ENCODE measurements at places on chromosomes 3 and 15.

GRCh38 chr3:32457971-32458471, 44.6 kb downstream of the CMTM6 start:
- DNase-seq, result no peak

DNA sequence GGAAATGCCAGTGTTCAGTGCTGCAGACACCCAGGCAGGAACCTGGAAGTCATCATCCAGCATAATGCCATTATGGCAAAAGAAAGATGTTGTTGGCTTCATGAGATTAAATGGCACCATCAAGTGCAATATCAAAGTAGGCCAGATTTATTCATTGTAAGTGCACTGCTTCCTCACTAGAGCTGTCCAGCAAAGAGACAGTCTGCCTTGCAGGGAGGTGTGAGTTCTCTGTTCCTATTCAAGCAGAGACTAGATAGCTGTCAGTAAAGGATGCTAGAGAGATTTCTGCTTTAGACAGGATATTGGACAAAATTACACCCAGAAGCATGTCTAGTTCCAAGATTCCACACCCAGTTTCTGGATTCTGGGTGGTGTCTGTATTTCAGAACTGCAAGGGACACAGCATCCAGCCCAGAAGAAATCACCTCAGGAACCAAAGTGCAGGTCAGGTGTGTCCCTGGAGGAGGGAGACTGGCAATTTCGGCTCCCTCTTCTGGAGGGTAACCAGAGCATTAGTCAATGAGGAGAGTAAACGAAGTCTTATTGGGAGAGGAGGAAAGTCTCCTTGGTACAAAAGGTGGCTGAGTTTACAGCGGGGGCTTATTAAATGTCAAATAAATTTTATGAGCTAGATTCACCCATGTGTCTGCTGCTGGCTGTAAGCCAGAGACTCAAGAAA, 377.3 kb downstream of the EPHB1 start:
- no peak for DNase-seq

DNA sequence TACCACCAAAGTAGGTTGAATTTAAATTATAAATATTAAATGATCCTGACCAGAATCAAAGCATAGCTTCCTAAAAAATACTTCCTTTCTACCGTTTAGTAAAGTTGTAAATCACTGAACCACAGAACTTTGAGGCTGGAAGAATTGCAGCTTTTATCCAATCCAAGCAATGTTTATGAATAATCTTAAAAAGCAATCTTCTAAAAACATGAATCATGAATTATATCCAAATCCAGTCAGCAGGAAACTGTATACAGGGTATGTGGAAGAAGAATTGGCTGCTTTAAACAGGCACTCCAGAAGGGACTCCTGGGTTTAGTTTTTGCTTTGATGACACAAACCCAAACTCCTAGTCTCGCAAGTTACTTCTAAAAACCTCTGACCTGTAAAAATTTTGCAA, 30.2 kb downstream of the HEG1 start:
- DNase-seq, result peak; percentile 46

GRCh38 chr3:123559040-123559861, 25.6 kb downstream of the HACD2 start:
- peak; percentile 39 for DNase-seq

DNA sequence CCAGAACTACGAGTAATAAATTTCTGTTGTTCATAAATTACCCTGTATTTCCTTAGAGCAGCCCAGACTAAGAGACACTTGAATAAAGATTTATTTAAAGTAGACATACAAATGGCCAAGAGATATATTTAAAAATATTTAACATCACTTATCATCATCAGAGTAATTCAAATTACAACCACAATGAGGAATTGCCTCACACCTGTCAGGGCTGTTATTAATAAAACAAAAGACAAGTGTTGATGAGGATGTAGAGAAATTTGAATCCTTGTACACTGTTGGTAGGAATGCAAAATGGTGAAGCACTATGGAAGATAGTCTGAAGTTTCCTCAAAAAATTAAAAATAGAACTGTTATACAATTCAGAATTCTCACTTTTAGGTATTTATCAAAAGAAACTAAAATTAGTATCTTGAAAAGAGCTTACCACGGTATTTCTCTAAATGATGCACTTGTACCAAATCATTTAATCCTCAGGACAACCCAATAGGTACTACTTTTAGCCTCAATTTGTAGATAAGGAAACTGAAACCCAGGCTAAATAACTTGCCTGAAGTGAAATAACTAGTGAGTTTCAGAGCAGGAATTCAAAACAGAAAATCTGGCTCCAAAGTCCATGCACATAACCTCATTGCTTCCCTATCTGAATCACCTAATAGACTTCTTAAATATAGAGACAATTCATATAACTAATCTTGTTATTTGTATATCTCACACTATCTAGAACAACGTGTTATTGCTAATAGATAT, 69.4 kb downstream of the ZBTB20 start:
- DNase-seq, result no peak

DNA sequence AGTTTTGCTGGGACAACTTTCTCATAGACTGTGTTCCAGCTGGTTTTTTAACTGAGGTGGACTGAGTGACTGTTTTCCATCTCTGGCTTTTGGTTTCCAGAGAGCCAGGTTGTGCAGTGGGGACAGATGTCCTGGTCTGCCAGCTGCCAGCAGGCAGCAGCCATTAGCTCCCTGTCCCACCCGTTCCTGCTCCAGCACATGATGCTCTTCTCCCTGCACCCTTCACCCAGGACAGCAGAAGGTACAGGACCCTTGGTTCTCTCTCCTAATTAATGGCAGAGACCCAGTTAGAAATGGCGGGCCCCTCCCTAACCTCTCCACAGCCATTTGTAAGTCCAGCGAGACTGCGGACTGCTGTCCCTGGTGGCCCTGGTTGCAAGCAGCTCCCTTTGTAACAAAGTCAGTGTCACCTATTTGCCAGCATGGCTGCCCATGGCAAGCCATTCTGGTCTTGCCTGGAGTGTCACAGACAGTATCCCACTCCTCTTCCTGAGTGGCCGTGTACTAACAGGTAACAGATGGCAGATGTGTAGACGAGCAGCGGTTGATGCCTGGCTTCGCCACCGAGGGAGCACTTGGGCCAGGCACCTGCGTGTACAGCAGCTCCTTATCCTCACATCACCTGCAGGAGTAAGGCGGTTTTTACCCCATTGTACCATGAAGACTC, 148.3 kb downstream of the DNAJB8 start:
- no peak for DNase-seq

- DNase-seq, result no peak
Measured at GRCh38 chr3:43361077-43361476, 74.7 kb downstream of the SNRK start.

GRCh38 chr3:40505599-40506462, at the start of gene ZNF620:
Gene ZNF620, plus strand, starts transcription at chr3:40506039. Its CDS starts 314 bp downstream, at chr3:40506353.
- peak; percentile 48 for DNase-seq

DNA sequence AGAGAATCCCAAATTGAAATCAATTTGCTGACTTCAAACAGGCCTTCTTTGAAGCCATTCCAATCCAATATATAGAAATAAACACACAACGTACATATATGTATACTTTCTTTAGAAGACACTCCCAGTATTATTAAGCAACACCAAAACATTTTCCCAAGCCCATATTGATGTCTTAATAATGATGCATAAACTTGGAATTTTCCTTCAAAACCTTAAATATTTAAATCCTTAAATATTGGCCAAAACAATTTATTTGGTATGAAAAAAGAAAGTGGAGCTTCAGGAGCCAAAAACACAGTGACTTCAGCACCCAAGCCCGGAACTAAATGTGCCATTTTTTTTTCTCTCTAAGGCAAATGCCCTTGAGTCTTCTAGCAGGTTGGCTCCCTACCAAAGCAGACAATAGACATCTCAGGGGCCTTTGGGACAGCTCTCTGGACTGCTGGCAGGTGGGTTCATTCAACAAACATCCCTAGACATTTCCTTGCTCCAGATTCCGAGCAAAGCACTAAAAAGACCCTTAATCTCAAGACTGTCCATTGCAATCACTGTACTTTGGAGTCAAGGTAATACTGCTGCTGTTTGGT, 384.7 kb downstream of the NTRK3 start:
- no peak for DNase-seq

DNA sequence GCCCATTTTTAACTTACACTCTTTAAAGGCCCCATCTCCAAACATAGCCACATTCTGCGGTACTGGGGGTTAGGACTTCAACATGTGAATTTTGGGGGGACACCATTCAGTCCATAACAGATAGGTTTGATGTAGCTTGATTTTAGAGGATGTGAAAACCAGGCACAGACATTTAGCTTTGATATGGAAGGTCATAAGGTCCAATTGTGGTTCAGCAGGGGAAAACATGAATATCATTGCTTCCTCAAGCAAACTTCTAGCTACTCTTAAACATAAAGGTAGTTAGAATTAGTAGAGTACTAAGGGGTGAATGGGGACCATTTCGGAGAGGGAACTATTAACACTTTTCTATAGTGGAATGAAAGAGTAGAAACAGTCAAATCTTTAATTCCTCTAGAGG, 13.6 kb upstream of the NFKBIZ start:
- no peak for DNase-seq

- DNase-seq, result no peak
Measured at GRCh38 chr3:140319739-140320138, 358.1 kb upstream of the TRIM42 start.

DNA sequence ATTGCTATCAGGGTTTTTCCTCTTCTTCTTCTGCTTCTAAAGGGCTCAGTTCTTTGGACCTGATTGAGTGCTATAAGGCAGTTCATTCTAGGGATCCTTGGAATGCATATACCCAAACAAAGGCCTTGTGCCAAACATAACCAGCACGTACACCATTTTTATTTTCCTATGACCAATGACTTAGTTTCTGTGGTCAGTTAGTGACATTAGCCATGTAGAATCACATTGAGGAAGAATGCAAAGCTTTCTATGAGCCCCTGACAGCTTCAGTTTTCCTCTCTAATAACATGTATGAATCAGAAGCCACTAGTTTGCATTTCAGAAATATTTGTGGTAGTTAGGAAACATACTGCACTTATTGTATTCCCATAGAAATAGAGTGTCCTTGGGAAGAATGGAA, 240.0 kb downstream of the THRB start:
- peak; percentile 98 for DNase-seq

GRCh38 chr3:160544844-160545503, 20.4 kb downstream of the KPNA4 start:
- DNase-seq, result peak; percentile 8

- no peak for DNase-seq
Measured at GRCh38 chr3:189567766-189568420, 63.3 kb upstream of the TP63 start.

DNA sequence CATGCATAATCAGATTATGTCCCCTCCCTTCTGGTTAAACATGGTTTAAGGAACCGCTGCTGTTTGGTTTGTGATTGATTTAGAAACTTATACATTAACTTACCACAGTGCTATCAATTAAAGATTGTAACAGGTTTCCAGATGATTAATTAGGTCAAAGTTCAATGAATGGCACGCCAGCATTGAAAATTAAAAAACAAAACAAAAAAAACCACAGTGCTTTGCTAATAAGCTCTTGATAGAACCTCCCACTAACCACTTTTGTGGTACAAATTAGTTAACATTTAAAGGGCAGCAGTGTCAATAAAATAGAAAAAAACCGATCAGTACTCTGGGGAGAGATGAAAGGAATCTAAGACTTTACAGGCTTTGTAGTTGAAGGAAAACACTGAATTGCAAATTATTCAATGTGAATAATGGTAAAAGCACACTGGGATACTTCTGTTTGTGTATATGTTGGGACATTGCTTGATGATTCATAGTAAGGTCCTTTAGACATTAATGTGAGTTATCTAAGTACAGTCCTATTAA, 7.6 kb upstream of the C3orf38 start:
- peak; percentile 65 for DNase-seq

- peak; percentile 75 for DNase-seq
Measured at GRCh38 chr3:45644063-45644790, 45.0 kb upstream of the SACM1L start.

DNA sequence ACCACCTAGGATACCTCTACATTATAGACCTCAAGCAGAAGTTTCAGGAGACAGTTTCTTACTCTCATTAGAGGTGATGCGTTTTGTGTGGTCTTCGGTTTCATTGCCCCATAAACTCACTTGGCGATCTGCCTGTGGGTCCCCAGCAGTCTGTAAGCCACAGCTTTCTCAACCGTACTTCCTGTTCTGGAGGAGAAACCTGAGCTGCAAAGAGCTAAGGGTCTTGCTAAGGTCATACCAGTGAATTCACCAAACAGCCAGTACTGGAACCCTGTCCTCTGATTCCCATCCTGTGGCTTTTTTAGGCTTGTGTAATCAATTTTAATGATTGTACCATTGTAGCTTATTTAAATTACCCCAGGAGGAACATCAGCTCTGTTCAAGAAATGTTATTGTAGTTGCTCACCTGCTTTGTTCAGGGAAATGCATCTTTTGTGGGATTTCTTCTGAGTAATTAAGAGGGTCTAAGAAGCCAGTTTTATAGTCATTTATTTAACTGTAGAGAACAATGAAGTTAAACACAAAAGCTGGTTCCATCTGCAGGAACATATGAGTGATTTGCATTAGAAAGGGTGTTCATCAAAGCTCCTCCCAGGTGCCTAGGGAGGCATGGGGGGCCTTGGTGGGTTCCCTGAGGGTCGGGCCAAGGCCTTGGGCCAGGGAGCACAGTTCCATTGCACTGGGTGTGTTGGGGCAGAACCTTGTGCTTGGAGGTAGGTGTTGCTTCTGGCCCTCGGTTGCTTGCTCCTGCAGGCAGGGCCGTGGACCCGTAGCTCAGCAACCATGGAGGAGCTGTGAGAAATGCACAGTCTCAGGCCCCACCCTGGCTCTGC, 69.6 kb downstream of the APBA2 start:
- DNase-seq, result peak; percentile 75

DNA sequence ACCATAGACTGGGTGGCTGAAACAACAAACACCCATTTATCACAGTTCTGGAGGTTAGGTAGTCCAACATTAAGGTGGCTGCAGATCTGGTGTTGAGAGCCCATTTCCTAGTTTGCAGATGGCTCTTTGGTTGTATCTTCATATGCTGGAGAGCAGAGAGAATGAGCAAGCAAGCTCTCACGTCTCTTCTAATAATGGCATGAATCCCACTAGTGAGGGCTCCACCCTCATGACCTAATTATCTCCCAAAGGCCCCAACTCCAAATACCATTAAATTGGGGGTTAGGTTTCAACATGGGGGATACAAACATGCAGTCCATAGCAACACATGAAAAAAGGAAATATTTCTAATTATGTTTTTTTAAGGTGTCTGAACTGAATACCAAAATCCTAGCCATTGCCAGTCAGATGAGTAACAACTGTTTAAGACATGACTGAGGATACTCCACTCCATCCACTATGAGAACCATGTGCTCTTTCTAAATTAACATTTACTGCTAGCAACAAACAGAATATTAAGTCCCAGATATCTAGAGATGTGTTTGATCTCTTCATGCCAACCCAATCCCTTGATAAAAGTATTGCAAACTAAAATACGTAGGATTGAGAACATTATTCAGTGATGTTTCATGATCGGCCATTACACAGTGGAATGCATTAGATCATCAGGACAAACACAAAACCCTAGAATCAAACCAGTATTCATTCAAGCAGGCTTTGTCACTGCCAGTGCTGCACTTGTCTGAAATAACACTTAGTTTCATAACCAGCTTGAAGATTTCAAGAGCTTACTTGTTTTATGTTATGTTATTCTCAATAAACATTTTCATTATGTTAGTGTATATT, 340.3 kb downstream of the SLC9A9 start:
- peak; percentile 70 for DNase-seq

- DNase-seq, result no peak
Measured at GRCh38 chr3:168427835-168428475, 332.2 kb upstream of the GOLIM4 start.

GRCh38 chr15:73367624-73368300, 996 bp downstream of the HCN4 start:
- DNase-seq, result no peak

Measured in fibroblast of skin of right quadriceps (primary cell).